Renal pelvis (tissue), 12 donors: ENCODE measurements at places on chromosomes 16 and 17. TPM values are rescaled to one million over a fixed set of nuclear protein-coding genes. Genes with fewer than 3 reads are reported as not detected.

GRCh38 chr16:50501251-50501650 is 46.9 kb upstream of the NKD1 start:
- no peak for DNase-seq

DNA sequence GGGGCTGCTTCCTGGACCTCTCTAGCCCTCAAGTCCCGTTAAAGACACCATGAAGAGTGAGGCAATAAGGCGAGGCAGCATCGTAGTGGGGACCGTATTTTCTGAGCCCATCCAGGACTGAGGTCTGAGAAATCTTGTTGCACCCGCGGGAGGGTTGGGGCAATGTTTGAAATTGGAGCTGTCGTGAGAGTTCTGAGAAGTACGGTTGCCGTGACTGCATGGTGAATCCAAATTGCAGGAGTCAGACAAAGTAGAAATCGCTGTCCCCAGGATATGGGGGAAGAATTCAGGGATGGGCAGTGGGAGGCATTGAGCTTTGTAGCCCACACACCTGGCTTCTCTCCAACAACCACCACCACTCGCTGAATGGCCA is 42.0 kb upstream of the RPL38 start:
- no peak for DNase-seq

Gene CCL2
- polyA plus RNA-seq: 17.8 TPM

Gene MAPT
- 8.4 TPM for polyA plus RNA-seq

DNA sequence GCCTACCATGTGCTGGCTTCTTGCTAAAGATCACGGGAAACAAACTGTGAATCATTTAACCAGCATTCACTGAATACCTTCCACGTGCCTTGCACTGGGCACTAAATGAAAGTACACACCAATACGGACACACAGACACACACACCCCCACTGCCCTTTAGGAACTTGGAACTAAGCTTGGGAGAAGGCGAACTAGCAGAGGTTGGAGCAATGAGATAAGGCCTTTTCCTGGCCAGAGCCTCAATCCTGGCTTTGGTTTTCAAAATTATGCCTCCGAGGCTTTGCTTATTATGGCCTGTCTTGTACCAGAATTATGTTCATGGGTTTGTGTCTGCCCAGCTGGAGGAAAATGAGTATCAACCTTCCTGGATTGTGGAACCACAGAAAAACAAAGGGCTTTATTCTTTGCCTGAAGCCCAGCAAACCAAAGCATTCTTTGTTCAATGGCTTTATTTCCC is 32.3 kb downstream of the CPPED1 start:
- no peak for DNase-seq

- no peak for DNase-seq
These were observed 195.2 kb downstream of the RGS9 start for GRCh38 chr17:65332375-65332774.

Gene GNAO1
- 6.3 TPM for polyA plus RNA-seq

Gene MFAP4
- 181 TPM for polyA plus RNA-seq

DNA sequence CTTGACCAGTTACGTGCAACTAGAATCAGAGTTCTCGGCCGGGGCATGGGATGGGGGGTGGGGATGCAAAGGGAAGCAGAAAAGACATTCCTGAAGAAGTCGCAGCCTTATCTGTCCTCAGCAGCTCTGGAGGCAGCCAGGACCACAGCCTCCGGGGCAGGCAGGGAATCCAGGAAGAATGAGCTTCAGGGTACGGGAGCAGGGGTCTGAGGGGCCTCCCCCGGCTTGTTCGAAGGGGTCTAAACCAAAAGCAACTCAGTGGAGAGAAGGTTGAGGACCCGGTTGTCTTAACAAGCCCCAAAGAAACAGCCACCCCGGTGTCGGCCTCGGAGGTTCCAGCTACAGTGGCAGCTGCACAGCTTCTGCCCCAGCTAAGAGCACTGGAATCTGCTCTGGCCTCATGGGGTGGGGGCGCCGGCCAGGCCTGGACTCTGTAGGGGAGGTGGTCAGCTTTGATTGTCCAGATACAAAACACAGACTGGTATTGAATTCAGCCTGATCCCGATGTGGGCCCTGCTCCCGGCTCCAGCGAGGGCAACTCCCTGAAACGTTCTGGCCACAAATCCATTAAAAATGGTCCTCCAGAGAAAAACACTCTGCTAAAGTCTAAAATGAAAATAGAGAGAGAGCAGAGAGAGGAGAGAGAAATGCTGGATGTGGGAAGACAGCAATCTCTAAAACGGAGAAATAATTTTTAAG is 7.7 kb downstream of the HOXB4 start:
- no peak for DNase-seq

DNA sequence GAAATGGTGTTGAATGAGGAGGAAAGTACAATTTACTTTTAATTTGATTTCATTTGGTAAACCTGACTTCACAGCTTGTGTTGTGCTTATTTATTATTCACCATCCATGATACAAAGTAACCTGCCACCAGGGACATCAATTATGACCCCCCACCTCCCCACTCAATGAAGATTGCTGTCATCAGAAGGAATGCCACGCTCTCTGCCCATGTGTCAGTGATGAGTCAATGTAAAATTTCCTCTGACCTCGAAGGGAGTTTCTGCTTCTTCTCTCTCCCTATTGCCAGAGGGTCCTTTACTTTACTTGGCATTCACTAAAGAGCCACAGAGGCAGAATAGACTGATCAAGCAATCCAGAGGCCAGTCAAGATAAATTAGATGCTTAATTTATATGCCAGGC is 759.7 kb downstream of the CDH11 start:
- DNase-seq: no peak

Gene TMIGD1
- 0.81 TPM for polyA plus RNA-seq

Gene CCDC200
- 7.4 TPM for polyA plus RNA-seq

Gene SDR42E2
- polyA plus RNA-seq: 0.23 TPM

GRCh38 chr16:53971616-53972015 is 267.7 kb downstream of the FTO start:
- no peak for DNase-seq

GRCh38 chr16:57755726-57756423 is 20.3 kb downstream of the KATNB1 start:
- DNase-seq: no peak

Gene PYY
- polyA plus RNA-seq: 0.45 TPM

Gene ABCC12
- polyA plus RNA-seq: 0.04 TPM

DNA sequence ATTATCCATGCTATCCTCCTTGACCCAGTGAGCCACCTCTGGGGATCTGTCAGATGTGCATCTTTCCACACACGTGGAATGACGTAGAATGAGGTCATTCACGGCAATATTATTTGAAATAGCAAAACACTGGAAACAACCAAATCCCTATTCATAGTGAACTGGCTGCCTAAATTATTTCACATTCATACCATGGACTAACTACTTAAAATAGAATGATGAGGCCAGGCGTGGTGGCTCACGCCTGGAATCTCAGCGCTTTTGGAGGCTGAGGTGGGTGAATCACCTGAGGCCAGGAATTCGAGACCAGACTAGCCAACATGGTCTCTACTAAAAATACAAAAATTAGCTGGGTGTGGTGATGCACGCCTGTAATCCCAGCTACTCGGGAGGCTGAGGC is 75.5 kb downstream of the RAP1GAP2 start:
- no peak for DNase-seq

Gene CCR7
- polyA plus RNA-seq: 0.54 TPM

Gene VMO1
- 0.74 TPM for polyA plus RNA-seq

- DNase-seq: no peak
These were observed 10.9 kb upstream of the DHRS7C start for GRCh38 chr17:9802294-9802693.

Gene CYBA
- 158 TPM for polyA plus RNA-seq

Gene PRSS22
- 13.1 TPM for polyA plus RNA-seq

DNA sequence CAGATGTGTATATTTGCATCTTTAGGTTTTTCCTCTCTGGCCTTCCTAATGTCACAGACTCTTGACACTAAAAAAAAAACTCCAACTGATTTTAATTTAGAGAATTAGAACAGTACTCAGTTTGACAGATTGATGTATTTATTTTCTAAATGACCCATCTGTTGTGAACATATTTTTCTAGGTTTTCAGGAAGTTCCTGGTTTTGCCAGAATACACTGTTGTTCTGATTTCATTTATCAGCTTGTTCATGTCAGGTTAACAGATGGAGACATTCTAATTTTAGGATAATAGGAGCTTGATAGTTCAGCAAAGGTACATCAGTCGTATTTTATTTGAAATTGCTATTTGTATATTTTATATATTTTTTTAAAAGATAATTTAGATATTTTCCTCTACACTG is 133.4 kb downstream of the TANC2 start:
- no peak for DNase-seq

GRCh38 chr16:9647981-9648701 is 534.1 kb downstream of the GRIN2A start:
- no peak for DNase-seq

Gene ADAD2
- 0.25 TPM for polyA plus RNA-seq

Gene FBXW10
- polyA plus RNA-seq: 1.6 TPM
